Fibroblast of the aortic adventitia (primary cell): ENCODE measurements at places on chromosomes 1 and 21. TPM values are rescaled to one million over a fixed set of nuclear protein-coding genes. Genes with fewer than 3 reads are reported as not detected.

- DNase-seq: no peak
Observed at GRCh38 chr1:230120921-230121381, 53.9 kb downstream of the GALNT2 start.

DNA sequence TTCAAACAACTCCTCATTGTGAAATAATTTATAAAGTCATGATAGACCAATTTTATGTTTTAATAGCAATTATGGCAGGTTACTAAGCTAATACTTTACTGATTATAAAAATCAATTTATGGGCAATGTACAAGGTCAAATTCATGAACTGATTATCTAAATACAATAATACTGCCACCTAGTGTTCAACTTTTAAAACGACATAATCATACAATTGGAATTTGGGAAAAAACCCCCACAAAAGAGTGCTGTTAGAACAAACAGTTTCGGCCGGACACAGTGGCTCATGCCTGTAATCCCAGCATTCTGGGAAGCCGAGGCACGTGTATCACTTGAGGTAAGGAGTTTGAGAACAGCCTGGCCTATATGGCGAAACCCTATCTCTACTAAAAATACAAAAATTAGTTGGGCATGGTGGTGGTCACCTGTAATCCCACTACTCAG, 14.0 kb downstream of the GTF2B start:
- peak; percentile 61 for DNase-seq

DNA sequence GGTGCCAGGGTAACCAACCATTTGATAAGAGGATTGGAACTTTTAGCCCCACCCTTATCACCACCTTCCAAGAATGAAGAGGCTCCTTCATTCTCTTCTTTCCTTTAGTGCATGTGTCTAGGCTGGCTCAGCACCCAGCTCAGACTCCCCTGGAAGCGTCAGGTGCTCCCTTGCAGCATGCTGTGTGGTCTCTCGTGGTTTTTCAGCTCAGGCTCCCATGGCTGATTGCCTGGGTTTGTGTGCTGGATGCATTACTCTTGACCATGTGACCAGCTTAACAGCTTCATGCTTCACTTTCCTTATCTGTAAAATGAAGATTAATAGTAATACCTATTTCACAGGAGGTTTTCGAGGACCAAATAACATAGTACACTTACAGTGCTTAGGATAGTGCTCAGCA, 198.4 kb downstream of the HHAT start:
- DNase-seq: no peak

- no peak for DNase-seq
Observed at GRCh38 chr1:205521686-205522085, 17.2 kb downstream of the CDK18 start.

- DNase-seq: no peak
Observed at GRCh38 chr1:187999973-188000372, 1171.2 kb downstream of the PLA2G4A start.

Gene PGLYRP3
- not detected in 2 replicates for total RNA-seq

Gene TTC13
- total RNA-seq: 7.4 and 15.1 TPM in 2 replicates

GRCh38 chr1:156390469-156391365, 21.7 kb downstream of the RHBG start:
- DNase-seq: no peak

Gene UTS2
- total RNA-seq: not detected in 2 replicates

GRCh38 chr1:228074954-228075730, 7.4 kb upstream of the ARF1 start:
- no peak for DNase-seq

DNA sequence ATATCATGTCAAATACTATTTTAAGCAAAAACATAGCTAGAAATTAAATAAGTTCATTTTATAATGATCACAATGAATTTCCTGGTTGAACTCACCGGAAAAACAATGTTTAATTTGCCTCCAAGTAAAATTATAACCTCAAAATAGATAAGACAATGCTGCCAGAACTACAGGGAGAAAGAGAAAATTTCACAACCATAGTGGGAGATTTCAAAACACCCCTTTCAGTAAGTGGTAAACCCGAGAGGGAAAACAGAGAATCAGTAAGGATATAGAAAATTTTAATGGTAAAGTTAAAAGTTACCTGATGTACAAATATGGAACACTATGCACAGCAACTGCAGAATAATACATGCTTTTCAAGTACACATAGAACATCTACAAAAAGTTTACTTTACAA, 43.2 kb upstream of the PLA2G4A start:
- DNase-seq: peak; percentile 47

GRCh38 chr21:29121759-29122158, 8.7 kb upstream of the MAP3K7CL start:
- no peak for DNase-seq

Gene OR2T33
- total RNA-seq: not detected in 2 replicates

GRCh38 chr1:48652334-48652733, 124.4 kb downstream of the BEND5 start:
- no peak for DNase-seq

Gene CACNA1S
- not detected in 2 replicates for total RNA-seq

GRCh38 chr1:167650269-167651160, 20.5 kb downstream of the RCSD1 start:
- DNase-seq: no peak

DNA sequence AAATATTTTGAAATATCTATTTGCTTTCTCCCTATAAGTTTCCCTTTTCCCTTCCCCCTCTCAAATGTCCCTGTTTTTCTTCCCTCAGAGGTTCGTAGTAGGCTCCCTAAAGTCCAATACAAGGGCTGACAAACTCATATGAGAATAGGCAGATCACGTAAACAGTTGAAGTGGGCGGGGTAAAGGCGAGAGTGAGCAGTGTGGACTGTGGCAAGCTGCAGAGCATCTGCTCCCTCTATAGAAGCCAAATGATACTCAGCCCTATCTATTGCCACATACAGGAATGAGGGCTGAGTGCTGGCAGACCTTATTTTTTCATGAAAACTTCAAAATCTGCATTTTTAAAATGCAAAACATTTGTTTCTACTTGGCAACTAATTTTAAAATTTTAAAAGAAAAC, 26.3 kb downstream of the PRDX6 start:
- peak; percentile 47 for DNase-seq

DNA sequence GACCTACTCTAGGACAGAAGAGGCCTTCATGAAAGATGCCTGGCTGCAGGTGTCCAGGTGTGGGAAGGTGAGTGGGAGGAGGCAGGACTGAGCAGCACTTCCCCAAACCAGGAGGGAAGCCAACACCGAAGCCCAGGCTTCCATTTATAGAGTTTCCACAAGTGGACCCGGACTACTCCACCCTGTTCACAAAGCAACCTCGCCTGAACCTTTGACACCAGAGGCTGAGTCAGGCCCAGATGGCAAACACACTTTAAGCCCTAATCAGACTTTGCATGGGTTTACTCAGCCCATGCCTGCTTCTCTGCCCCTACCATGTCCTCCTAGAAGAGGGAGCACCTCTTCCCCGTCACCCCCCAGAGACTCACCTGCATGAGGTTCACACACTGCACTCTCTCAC, 14.0 kb downstream of the PRR9 start:
- no peak for DNase-seq

DNA sequence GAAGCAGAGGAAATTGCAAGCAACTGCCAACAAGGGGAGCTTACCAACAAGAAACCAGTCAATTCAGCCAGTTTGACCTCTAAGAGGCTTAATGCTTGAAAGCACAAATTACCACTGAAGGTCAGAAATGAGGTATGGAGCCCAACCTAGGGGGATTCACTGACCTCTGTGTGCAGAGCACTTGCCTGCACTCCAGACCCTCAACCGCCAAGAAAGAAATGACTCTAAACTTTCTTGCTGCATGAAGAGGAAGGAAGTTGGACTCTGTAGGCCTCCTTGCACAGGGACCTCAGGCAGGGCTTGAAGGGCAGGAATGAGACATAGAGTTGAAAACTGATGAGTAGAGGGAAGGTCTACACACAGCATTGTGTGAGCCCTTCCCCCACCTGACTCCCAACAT, 10.0 kb downstream of the ARMH1 start:
- DNase-seq: no peak

Gene DDR2
- 356 and 379 TPM in 2 replicates for total RNA-seq

- DNase-seq: no peak
Observed at GRCh38 chr1:64598100-64598571, 128.2 kb downstream of the CACHD1 start.

Gene TMPRSS3
- not detected in 2 replicates for total RNA-seq

GRCh38 chr1:186152620-186153239, 222.3 kb downstream of the TPR start:
- peak; percentile 73 for DNase-seq

DNA sequence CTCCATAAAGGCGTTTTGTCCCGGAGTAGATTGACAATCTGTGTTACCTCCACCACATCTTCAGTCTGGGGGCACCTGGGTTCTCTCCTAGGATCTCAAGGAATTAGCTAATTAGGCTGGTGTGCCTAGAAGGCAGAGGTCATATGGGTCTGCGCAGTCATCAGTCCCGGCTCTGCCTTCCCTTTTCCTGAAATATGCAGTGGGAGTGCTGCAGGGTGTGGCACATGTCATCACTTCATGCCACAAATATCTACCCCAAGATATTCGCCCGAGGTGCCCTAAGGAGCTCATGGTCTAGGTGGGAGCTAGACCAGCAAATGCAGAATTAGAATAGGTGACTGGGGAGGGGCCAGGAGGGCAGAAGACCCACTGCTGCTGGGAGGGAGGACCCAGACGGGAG, 42.9 kb downstream of the ACTL8 start:
- no peak for DNase-seq

DNA sequence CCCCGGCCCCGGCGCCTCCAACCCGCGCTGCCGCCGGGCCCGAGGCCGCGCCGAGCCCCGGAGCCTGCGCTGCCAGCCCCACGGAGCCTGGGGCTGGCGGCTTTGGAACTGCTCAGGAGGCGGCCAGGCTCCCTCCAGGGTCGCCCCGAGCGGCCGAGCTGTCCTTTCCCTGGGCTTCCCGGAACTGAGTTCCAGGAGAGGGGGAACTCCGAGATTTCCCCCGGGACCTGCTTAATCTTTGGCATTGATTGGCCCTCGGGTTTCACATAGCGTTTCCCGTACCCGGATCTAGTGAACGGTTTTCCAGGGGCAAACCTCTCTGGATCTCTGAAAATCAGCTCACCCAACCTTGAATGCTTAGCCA, 504 bp downstream of the H6PD start:
- DNase-seq: peak; percentile 83

GRCh38 chr21:26833011-26833410, 12.2 kb downstream of the ADAMTS1 start:
- DNase-seq: no peak

Gene NUF2
- total RNA-seq: 1.2 and 25.8 TPM in 2 replicates

Gene LCE2B
- not detected in 2 replicates for total RNA-seq

DNA sequence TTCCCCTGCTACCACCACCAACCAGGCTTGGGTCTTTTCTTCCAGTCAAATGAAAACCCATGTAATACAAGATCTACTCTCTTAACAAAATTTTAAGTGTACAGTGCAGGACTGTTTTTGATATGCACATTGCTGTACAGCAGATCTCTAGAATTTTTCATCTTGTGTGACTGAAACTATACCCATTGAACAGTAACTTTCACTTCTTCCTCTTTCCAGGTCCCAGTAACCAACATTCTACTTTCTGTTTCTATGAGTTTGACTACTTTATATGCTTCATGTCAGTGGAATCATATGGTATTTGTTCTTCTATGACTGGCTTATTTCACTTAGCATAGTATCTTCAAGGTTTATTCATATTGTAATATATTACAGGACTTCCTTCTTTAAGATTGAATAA, 45.3 kb upstream of the PLPPR4 start:
- no peak for DNase-seq

Gene SELP
- total RNA-seq: under 0.01 TPM in 1 of 2 replicates, not detected in the other

DNA sequence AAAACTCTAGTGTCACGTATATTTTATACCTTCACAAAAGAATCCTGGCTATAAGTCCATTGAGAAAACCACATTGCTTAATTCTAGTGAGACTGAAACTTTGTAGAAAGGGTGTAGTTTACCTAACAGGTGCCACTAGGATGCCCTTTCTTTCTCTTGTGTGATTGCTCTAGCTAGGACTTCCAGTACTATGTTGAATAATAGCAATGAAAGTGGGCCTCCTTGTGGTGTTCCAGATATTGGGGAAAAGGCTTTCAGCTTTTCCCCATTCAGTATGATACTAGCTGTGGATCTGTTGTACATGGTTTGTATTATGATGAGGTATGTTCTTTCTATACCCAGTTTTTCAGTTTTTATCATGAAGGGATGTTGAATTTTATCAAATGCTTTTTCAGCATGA, 39.7 kb upstream of the CHODL start:
- no peak for DNase-seq

GRCh38 chr1:223683586-223684487, 18.3 kb upstream of the CAPN8 start:
- peak; percentile 65 for DNase-seq

GRCh38 chr1:172356620-172357019, 63.9 kb upstream of the C1orf105 start:
- peak; percentile 89 for DNase-seq

Gene SSX2IP
- total RNA-seq: 34.9 and 40.3 TPM in 2 replicates

DNA sequence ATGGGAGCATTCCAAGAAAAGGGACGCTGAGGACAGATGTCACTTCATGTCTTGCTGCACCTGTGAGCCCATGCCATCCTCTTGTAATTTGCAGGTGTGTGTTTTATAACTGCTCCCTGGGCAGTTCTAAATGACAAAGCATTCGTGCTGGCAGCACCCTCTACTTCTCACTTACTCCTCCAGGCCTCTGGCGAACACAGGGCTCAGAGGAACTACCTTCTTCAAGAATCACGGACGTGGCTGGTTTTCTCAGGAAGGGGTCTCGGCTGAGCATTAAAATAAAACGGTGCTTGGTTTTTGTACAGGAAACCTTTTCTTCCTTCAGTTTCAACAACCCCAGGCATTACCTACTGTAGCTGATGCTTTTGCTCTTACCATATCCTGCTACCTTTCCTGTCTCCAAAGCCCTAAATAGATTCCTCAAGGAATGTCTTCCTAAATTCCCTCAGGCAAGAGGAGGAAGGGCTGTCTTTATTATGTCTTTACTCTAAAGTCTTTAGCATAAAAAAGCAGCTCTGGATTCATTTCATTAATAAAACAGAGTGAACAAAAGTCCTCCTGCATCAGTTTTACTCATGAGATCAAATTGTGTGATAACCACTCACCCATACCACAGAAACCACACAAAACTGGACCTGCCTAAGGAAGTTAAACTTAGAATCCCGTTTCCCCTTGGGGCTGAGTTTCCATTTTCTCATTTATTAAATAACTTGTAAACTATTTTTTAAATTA, 79.0 kb upstream of the MAP10 start:
- DNase-seq: peak; percentile 19

DNA sequence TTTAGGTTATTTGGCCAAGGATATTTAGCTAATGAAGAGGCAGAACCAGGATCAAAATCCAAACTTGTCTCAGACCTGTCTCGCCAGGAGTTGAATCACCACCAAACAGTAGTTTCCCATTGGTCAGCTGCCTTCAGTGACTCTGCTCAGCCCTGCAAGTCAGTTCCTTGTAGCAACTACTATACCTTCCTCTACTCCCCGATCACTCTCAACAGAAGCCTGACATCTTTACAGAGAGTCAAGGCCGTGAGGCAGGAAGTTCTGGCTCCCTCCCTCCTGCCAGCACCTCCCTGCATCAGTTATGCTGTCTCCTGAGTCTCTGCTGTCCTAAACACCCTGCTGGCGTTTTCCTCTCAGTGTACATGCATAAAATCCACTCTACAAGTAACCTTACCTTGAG, 13.2 kb downstream of the PSMD4 start:
- no peak for DNase-seq

GRCh38 chr1:47582891-47583608, 145.2 kb downstream of the FOXD2 start:
- no peak for DNase-seq

- no peak for DNase-seq
Observed at GRCh38 chr1:93829061-93829460, 49.9 kb downstream of the DNTTIP2 start.
